ENCODE measurements at places on chromosomes 4 and X.

GRCh38 chrX:136767104-136767941 is 13.4 kb downstream of the ARHGEF6 start:
- DNase-seq = peak; percentile 64

GRCh38 chr4:99848591-99849001 is 32.0 kb downstream of the DAPP1 start:
- no peak for DNase-seq

GRCh38 chrX:119775517-119776238 is 15.8 kb downstream of the RPL39 start:
- no peak for DNase-seq

DNA sequence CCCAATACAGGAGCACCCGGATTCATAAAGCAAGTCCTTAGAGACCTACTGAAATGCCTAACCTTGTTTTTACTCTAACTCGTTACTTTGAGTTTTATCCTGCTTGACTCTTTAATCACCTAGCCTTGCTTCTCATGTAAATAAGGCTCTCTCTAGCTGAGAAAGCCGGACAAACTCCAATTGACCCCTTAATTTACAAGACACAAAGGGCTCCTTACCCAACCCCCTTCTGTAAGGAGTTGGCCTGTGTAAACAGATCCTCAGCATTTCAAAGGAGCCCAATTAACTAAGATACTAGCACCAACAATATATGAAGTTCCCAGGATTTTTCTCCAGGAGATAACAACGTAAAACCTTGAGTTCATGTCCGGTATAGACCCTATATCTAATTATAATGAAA is 61.7 kb downstream of the CT47B1 start:
- DNase-seq = no peak

- DNase-seq = no peak
These were observed 60.8 kb upstream of the FHL1 start for GRCh38 chrX:136086521-136086920.

- DNase-seq = no peak
These were observed 15.6 kb upstream of the LAP3 start for GRCh38 chr4:17561195-17561909.

- DNase-seq = no peak
These were observed 72.2 kb downstream of the BLTP1 start for GRCh38 chr4:122224348-122224747.

DNA sequence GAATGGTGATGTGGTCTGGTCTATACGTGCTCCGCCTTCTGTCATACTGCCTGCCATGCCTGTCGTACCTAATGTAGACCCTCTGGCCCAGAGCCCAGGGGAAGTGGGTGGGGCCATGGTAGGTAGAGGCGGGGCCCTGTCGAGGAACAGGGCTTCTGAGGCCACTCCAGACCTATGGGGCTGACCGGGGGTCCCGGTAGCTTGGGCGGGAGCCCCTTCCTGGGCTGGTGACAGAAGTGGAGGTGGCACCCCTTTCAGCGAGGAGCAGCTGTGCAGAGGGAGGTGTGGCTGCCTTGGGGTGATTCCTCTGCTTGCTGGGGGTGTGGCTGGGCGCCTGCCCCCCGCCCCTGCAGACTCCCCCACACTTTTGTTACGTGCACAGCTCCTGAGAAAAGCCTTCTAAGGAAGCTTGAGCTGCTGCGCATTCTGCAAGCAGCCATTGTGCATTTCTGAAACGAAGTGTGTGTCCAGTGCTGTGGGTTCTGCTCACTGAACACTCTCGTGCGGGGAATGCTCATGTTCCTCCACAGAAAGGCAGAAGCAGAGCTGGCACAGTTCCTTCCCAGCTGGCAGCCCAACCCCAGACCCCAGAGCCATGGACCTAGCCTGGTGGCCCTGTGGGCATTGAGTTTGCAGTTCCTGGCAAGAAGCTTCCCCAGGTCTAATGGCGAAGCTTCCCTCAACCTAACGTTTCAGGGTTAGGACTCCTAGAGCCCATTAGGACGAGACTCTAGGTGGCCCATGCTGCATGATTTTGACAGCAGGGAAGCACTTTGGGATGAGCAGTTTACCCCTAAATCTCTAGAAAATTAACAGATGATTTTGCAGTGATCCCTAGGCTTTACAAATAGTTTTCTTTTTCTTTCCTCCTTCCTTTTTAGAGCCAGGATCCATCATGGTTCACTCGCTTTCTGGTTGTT is 72.7 kb upstream of the HGFAC start:
- DNase-seq = no peak

DNA sequence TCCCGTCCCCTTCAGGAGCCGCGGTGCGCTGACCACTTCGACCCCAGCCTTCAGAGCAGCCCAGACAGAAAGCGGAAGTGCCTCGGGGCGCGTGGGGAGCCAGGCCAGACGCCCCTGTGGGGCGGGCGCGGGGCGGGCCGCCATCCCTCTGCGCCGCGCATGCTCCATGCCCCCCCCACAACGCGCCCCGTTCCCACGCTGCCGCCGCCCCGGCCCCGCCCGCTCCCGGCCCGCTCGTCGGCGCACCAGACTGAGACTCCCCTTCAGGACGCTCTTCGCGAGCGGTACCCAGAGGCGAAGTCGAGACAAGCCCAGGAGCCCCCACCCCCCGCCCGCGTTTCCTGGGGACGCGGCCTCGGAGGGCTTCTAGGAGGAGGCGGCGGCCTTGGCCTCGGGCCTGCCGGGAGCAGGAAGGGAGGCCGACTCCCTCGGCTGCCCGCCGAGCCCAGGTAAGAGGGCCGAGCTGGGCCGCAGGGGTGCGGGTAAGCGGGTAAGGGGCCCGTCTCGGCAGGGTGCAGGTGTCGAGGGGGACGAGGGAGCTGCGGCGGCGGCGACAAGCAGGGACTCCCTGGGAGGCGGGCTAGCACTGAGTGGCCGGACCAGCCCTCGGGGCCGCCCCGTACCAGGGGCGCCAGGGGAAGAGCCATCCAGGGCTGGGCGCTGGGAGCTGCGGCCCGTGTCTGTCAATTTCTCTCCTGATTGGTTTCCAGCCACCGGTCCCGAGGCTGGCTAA is at the start of gene ZFP92:
ZFP92 (plus strand) TSS at position 218 of the 733 bp plus-strand sequence. CDS start 6,851 bp downstream, outside the sequence.
- no peak for DNase-seq

DNA sequence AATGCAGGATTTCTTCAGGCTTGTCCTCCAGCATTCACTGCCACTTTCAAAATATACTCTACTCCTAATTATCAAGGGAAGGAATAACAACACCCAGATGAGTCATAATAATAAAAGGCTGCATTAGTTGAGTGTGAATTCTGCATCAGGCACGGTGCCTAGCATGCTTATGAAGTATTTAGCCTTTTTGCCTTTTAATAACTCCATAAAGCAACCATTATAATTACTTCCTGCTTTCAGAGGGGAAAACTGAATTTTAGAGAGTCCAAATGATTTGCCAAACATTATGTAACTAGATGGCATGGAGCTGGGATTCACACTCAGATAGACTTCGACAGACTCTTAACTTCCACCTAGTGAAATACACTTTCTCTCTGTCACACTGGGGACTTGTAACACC is 2365.5 kb downstream of the PCDH7 start:
- DNase-seq = no peak

- DNase-seq = no peak
These were observed 1459.9 kb downstream of the PCDH7 start for GRCh38 chr4:32180086-32180485.

- no peak for DNase-seq
These were observed 129.3 kb upstream of the FAM9B start for GRCh38 chrX:9163214-9163709.

GRCh38 chrX:37755025-37755424 is 24.8 kb upstream of the CYBB start:
- no peak for DNase-seq

Measured in activated naive CD8-positive, alpha-beta T cell treated with anti-CD3 and anti-CD28 coated beads, Interleukin-2, amount 10 ng/mL, durations not matched to agents 7 days and 5 days (primary cell).